ENCODE measurements at places on chromosomes 12 and 14. TPM values are rescaled to one million over a fixed set of nuclear protein-coding genes. Genes with fewer than 3 reads are reported as not detected.

GRCh38 chr12:13913371-13913770 lies 68.0 kb downstream of the GRIN2B start:
- DNase-seq = no peak

DNA sequence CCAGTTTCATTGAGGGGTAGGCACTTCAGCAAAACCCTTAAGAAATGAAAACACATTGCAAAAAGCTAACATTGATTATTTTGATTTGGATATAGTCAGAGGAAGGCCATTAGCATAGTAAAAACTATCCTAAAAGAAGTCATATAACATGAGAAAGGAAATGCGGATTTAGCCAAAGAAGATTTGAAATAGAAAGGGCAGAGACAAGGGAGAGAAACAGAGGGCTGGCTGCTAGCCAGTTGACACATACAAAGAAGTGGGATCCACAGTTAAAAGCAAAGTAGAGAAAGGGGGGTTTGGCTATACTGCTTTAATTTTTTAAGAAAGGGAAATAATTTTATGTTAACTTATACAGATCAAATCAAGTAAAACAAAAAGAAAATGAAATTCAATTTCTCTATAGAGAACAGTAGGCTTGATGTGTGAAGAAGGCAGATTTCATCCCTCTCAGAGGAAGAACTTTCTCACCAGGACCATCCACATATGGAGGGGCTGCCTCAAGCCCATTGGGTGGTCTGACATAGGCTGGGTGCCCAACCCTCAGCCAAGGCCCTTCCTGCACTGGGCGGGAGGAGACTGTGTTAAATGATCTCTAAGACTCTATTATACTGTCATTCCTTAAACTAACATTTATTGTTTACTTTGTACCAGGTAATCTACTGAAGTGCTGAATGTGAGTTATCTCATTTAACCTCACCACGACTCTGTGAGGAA lies 420.3 kb downstream of the CCDC91 start:
- no peak for DNase-seq

DNA sequence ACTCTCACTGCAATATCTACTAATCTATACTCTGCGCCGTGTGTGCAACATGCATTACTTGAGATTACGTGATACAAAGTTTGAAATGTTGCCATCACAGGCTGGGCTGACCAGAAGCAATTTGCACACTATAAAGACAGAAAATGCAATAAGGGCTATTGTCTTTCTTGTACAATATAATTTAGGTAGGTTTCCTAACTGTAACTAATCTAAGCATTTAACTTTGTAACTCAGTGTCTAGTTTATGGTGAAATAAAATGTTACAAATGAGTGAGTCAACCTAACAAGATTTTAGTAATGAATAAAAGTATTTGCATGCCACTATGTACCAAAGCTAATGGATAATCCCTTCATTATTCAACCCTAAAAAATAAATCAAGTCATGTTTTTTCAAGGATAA lies 57.8 kb downstream of the LRP6 start:
- no peak for DNase-seq

Gene LRIG3
- 80.4 TPM for total RNA-seq
